ENCODE measurements at places on chromosomes 11 and 22.

DNA sequence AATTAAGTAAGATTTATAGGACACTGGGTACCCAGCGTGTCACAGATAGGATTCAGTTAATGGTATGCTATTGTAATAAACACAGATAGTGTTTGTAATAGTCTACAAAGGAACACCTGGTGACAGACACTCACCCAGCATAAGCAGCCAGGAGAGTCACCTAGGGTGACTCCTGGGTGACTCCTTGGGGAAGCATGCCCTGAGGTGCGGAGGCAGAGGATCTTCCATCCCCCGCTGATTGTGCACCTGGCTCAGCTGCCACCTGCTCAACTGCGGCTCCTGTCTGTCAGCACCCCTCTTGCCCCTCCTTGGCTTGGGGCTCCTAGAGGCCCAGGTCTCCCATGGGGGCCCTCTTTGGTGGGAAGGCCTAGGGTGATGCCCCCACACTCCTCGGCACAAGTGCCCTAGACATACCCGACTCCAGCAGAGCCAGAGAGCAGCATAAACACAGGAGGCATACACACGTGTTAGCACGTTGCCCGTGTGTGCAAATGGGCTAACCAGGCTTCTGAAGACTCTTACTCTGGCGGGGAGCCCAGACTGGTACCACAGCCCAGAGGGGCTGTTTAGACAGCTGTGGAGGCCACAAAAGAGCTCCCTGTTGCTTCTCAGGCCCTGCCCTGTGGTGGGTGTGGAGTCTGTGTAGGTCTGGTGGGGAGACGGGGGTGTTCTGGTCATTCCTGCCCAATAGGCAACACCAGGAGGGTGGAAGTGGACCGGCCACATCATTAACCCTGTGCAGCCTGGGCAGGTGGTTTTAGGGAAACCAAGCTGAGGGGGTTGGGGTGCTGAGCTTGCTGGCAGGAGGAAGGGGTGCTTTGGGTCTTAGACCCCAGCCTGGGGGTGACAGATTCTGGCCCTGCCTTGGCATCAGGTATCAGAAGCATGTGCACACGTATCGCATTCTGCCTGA lies 3.0 kb downstream of the INPPL1 start:
- no peak for DNase-seq

- peak; percentile 69 for DNase-seq
Measured at GRCh38 chr11:67640021-67640757, 626 bp upstream of the TBX10 start.

DNA sequence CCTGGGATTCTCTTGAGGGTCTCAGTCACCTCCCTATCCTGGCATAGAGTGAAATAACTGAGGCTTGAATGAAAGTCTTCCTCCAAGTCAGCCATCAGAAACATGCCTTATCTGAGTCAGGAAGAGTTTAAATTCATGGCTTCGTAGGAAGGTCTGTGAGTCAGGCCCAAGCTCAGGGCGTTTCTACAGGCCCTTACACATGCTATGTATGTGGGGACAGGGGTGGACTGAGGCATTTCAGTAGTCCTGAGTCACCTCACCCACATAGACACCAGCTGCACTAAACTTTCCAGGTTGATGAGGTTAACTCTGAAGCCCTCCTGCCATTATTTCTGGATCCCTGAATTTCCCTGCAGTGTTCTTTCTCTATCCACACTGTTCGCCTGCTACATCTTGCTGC lies 134.6 kb upstream of the RCN1 start:
- DNase-seq: peak; percentile 2

GRCh38 chr22:47422736-47423135 lies 660.3 kb downstream of the TBC1D22A start:
- DNase-seq: no peak

- no peak for DNase-seq
Measured at GRCh38 chr22:39351689-39352214, 2.0 kb downstream of the SYNGR1 start.

GRCh38 chr11:71268706-71269321 lies 16.4 kb upstream of the SHANK2 start:
- no peak for DNase-seq

DNA sequence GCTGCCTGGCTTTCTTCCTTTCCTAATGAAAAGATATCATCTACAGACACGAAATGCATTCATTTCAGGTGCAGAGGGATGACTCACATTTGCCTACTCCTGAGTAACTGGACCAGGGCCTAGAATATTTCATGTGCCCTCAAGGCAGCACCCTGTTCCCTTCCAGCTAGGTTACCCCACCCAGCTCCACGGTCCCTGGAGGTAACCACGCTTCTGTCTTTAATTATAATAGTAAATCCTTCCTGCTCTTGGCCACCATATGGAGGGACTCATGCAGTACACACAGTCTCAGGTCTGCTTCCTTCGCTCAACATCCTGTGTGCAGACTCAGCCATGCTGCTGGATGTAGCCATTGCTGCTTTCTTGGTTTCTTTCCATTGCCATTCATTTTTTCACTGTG lies 22.3 kb downstream of the DHCR7 start:
- no peak for DNase-seq

GRCh38 chr22:31602259-31602952 lies 59.6 kb downstream of the PISD start:
- DNase-seq: no peak

DNA sequence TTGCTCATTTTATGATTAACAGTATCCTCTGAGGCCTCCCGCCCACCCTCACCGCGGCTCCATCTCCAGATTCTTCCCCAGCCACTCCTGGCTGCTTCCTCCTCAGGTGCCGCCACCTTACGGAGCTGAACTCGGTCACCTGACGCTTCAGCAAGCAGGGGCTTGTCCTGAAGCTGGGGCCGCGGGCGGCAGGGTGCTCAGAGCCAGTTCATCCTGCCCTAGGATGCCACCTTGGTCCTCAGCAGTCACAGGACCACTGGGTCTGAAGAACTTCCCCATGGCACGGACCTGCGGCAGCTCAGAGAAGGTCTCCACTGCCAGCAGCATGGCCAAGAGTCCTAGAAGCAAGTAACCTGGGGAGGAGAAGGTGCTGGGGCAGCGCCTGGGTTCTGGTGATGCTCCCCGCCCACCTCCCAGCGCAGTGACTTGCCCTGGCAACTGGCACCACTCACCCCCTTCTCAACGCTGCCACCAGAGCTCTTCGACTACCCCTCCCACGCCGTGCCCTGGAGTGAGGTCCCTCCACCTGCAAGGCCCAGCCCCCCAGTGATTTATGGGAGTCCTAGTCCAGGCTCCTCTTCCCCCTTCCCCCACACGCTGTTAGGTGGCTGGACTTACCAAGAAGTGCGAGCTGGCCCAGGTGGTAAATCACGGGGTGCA lies 2.6 kb downstream of the KCNK7 start:
- DNase-seq: no peak

- no peak for DNase-seq
Measured at GRCh38 chr22:27420817-27421361, 380.7 kb downstream of the MN1 start.

GRCh38 chr11:121153472-121153871 lies 52.4 kb downstream of the TECTA start:
- DNase-seq: no peak

Measured in activated CD4-positive, alpha-beta T cell treated with anti-CD3 and anti-CD28 coated beads, Interleukin-2, amount 50 U/mL, for 48 hours (primary cell).